Breast epithelium (tissue), 4 donors: ENCODE measurements at places on chromosomes 16 and 17. TPM values are rescaled to one million over a fixed set of nuclear protein-coding genes. Genes with fewer than 3 reads are reported as not detected.

The EPOP gene
- 2.1 TPM for total RNA-seq

The CDC27 gene
- 73.7 TPM for total RNA-seq

The CLEC19A gene
- 0.29 TPM for total RNA-seq

The DVL2 gene
- total RNA-seq, result 47.9 TPM

The TSPAN10 gene
- 2.6 TPM for total RNA-seq

The HS3ST3A1 gene
- total RNA-seq, result 1.0 TPM

The PRR29 gene
- 0.16 TPM for total RNA-seq

- no peak for DNase-seq
Measured at GRCh38 chr17:76700617-76701470, 9.9 kb downstream of the MXRA7 start.

DNA sequence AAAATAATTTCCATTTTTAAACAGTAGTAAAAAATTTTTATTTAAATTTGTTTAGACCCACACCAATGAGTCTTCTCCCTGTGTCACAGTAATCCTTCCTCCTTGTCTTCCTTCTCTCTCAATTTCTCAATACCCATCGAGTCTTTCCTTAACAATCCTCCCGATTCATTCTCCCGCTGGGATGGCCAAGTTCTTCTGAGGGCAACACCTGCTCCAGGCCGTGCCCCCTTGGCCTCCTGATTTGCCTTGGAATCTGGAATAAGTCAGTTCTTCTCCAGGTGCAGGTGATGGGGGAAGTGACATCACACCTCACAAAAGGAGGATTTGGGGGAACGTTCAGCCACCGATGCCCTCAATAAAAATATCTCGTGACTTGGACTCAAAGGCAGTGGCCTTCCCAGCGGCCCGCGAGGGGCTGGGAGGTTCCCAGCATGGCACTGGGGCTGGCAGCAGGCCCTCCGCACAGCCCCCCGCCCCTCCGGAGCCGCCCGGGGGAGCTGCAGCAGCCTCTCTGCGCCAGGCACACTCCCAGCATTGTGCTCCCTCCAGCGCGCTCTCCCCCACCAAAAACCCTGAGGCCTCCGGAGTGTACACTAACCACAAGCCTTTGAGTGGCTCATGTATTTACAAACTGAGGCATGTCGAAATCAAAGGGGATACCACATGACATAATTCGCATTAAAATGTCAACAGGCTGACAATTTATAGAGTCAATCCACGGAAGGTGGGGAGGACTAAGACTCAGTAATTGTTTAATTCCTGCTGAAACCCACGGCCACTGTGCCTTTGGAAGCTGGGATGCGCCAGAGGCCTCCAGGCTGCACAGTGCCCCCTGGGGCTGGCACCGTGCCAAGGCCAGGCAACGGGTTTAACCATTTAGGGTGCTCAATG lies 120.5 kb downstream of the ZFHX3 start:
- peak; percentile 59 for DNase-seq

GRCh38 chr17:73551759-73552158 lies 92.5 kb downstream of the SDK2 start:
- no peak for DNase-seq

DNA sequence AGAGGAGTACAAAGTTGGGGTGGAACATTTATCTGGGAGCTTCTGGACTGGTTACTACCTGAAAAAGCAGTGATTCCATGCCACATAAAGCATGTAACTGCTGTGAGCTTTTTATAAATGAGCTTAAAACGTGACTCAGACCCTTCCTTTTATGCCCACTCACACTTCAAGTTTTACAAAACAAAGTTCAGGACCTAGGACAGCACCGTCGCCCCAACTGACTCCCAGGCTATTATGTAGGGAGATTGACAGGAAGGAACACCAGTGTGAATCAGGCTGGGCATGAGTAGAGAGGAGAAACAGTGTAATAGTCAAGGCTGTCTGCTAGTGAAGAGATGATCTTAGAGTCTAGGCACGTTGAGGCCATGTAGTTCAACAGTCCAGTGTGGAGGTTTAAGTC lies 91.6 kb upstream of the DNAH9 start:
- DNase-seq, result no peak

GRCh38 chr17:41537990-41538389 lies 9.9 kb upstream of the KRT19 start:
- peak; percentile 76 for DNase-seq

GRCh38 chr17:71985111-71986039 lies 135.4 kb upstream of the SOX9 start:
- DNase-seq, result no peak

- no peak for DNase-seq
Measured at GRCh38 chr17:8062435-8062806, 23.6 kb downstream of the ALOX15B start.

DNA sequence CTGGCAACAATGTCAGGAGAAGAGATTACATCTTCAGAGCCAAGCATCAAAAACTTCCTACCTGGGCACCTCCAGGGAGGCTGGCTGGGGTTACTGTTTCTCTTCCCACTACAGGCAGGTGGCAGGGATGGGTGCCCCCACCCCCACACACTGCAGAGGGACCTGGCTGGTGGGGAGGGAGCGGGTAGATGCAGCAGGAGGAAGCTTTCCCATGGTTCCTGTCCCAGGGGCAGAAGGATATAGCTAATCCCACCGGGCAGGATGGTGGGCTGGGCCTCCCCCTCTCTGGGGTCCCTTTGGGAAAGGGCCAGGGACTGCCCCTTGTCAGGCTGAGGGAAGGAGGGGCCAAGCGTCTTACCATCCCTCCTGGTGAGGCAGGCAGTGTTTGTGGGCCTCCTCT lies 16.7 kb upstream of the MTMR4 start:
- DNase-seq, result no peak

DNA sequence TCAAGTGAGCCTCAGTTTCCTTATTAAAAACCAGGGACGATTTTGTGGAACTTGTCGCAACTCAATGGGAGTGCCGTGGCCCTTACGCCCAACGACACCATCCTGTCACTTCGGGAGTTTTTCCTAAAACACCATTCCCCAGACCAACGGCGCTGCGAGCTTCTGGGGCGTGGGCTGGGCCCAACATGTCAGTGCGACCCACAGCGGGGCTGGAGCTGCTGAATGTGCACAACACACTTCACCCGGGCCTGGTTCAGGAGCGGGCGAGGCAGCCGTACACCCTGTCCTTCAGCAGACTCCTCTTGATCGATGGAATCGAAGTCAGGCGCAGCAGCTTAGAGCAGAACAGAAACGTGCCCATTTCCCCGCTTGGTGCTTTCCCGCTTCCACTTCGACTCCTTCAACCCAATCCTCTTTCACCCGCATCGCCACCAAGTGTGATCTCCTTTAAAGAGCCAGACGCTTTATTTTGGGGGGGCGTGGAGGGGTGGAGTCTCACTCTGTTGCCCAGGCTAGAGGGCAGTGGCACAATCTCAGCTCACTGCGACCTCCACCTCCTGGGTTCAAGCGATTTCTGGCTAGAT lies 13.2 kb upstream of the SLC7A5 start:
- no peak for DNase-seq

- no peak for DNase-seq
Measured at GRCh38 chr17:6455321-6455705, 11.1 kb downstream of the PIMREG start.

DNA sequence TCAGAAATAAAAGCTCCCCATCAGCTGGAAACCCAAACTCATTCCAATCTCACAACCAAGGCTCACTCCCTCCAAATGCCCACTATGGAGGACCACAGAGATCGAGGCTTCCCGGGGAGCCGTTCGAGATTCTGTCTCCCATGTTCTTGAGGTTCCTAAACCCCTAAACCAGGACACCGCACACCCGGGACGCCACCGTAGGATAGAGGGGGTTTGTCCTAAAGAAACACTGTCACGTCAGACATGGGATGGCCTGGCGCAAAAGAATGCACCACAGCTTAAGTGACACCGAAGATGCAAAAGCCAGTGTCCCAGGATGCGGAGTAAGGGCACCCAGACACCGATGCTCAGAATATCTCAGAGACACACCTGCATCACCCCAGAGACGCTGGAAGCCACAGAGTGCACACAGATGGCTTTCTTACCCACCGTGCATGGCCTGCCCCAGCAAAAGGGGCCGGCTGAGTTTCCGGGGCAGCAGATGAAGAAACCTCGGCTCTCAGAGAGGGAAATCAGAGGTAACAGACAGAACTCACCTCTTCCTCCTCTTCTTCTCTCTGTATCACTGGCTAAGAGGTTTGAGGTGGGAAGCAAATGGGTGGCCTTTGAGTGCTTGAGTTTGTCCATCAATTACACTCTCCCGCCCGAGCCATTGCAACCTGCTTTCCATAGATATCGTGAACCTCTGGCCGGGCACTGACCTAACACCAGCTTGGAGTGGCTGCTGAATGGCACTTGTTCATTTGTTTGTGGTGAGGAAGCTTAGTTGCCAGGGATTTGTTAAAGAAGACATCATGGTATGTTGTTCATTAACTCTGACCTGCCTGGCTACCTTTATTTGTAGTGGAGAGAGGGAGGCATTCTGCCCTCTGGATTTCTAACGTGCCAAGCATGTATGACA lies 65.1 kb upstream of the TNRC6C start:
- no peak for DNase-seq

GRCh38 chr16:71373073-71373472 lies 14.6 kb downstream of the CALB2 start:
- DNase-seq, result peak; percentile 36

- peak; percentile 7 for DNase-seq
Measured at GRCh38 chr17:83176623-83177583, 97.5 kb downstream of the METRNL start.

- no peak for DNase-seq
Measured at GRCh38 chr17:17924857-17925250, 47.3 kb downstream of the TOM1L2 start.

- no peak for DNase-seq
Measured at GRCh38 chr16:85103114-85104079, 8.9 kb downstream of the CIBAR2 start.
